ENCODE measurements at places on chromosomes 1 and 21.

DNA sequence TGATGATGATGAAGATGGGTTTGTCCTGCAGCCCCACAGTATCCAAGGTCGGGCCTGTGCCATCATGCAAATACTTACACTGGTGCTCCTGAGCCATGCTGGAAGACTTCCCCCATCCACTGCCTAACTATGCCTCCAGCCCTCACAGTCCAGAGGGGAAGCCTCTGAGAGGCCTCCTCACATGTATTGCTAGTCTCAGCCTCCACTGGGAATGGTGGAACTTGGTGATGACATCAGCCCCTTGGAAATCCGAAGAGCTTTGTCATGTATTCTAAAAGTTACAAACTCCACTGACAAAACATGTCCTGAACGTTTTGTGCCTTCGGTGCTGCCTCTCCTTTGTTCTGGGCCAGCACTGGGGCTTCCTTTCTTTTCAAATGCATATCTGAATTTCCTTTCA is 61.1 kb upstream of the DMRTB1 start:
- DNase-seq: no peak

GRCh38 chr1:153390938-153391710 is at the start of gene S100A8:
Gene S100A8, minus strand, starts transcription at chr1:153391073. Its CDS starts 538 bp downstream, at chr1:153390535.
- DNase-seq: peak; percentile 86

GRCh38 chr1:24198766-24199165 is 11.7 kb upstream of the IFNLR1 start:
- peak; percentile 28 for DNase-seq

GRCh38 chr1:211876851-211877590 is 46.5 kb upstream of the LPGAT1 start:
- no peak for DNase-seq

DNA sequence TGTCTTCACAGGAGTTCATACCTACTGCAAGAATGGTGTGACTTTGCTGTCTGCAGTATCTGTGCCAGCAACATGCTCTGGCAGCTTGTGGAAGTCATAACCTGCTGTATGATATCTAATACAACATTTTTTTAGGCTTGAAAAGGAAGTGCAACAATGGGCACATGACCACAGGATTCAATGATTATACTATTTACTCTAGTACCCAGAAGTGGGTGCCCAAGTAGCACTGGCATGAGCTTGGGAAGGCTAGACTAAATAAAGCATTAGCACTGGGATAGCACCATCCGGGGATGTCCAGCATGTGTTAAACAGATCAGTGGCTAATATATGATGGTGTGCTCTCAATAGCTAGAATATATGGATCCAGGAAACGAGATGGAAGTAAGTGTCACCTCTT is 98.6 kb upstream of the PDE4B start:
- DNase-seq: no peak

All from NB4 (cell line).